T-helper 2 cell (primary cell): ENCODE measurements at places on chromosomes 12 and 14.

DNA sequence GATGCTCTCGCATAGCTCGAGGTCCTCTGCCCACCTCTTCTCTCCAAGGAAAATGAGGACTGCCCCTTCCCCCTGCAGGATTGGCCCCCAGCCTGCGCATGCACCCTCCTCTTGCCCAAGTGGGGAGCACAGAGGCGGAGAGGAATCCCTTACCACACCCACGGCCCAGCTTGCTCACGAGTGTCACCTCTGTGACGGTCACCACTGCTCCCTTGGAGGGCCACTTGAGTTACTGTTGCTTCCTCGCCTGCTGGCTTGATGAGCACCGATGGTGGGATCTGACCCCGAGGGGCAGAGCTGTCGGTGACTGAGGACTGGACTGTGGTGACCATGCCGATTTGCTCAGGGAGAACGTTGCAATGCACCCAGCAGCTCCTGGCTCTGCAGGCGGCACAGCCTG, 41.7 kb downstream of the FOXN4 start:
- no peak for DNase-seq

- no peak for DNase-seq
These were observed 75.7 kb downstream of the PLEKHG7 start for GRCh38 chr12:92778525-92778924.

DNA sequence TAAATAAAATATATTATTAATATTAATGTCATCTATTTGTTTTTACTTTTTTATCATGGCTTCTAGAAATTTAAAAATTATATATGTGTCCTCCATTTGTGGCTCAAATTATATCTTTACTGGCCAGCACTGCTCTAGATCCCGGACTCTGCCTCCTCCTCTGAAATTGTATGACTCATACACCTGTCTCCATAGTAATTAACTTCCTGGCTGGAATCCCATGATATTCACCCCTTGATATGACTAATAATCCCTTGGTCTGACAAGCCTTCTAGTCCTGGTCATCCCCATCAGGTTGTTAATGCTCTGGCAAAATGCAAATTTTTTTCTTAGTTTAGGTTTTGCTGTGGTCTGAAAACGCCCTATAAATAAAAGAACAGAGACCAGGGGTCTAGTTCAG, 116.2 kb downstream of the BMP4 start:
- no peak for DNase-seq

- no peak for DNase-seq
These were observed 84.3 kb downstream of the NCOR2 start for GRCh38 chr12:124482901-124483799.

DNA sequence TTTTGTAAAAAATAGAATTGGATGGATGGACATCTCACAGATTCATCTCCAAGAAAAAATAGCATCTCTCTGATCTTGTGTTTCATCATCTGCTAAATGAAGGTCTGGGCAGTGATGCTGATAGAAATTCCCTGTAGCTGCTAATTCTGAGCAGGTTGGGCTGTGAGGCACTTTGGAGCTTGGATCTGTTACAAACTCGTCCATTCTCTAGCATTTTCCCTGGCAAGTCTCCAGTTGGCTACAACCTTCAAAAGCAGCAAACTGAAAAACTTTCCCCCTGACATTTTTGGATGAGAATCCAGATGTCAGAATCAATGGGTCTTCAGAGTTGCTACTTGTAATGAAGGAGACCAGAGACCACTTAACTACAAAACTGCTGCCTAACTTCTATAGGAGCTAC, 72.7 kb downstream of the TPH2 start:
- no peak for DNase-seq

- no peak for DNase-seq
These were observed 11.5 kb upstream of the KRT5 start for GRCh38 chr12:52531566-52532300.

DNA sequence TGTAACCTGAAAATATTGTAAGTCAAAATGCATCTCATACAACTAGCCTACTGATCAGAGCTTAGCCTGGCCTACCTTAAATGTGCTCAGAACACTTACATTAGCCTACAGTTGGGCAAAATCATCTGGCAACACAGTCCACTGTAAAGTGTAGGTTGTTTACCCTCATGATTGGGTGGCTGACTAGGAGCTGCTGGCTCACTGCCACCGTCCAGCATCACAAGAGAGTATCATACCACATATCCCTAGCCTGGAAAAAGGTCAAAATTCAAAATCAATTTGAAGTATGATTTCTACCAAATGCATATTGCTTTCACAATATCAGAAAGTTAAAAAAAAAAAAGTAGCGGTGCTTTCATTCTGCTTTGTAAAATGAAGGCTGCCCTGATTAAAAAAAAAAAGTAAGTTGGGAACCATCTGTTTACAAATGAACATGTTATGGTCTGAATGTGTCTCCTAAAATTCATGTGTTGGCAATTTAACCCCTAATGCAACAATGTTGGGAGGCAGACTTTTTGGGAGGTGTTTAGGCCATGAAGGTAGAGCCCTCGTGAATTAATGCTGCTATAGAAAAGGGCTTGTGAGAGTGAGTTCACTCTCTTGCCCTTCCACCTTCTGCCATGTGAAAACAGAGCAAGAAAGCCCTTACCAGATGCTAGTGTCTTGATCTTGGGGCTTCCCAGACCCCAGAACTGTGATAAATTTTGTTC, 211.8 kb downstream of the PPM1H start:
- DNase-seq, result no peak

DNA sequence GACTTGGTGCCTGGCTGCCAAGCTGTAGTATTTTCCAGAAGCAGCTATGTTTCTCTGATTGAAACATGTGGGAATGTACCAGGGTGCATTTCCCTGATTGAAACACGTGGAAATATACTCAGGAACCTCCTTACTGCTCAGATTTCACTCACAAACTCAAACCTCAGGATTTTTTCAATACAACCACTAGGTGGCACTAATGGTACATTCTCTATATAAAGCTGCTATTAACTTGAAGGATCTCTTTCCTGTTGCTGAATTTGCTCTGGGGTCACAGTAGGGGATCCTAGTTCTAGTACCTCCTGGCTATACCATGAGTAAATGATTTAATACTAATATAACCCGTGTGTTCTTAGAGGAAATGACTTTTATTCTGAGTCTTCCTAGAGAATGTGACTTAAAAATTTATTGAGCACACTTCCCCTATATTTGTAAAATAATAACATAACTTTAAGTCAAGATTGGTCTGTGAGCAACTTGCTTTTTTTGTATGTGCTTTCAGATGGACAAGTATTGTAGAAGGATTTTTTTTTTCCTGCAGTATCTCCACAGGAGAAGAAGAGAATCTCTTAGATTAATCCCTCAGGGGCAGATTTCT, 173.8 kb upstream of the MIS18BP1 start:
- no peak for DNase-seq
